CD4-positive, alpha-beta T cell treated with Interferon alpha-2 for 1 hour (primary cell): ENCODE measurements at places on chromosomes 1 and 21.
A peak's percentile ranks its signal among the peaks of the same experiment; 100 is the strongest.

GRCh38 chr1:24551960-24552571 lies 3.8 kb upstream of the NCMAP start:
- no peak for DNase-seq

- DNase-seq, result peak; percentile 20
Measured at GRCh38 chr1:145690587-145691558, 16.3 kb downstream of the PDZK1 start.

DNA sequence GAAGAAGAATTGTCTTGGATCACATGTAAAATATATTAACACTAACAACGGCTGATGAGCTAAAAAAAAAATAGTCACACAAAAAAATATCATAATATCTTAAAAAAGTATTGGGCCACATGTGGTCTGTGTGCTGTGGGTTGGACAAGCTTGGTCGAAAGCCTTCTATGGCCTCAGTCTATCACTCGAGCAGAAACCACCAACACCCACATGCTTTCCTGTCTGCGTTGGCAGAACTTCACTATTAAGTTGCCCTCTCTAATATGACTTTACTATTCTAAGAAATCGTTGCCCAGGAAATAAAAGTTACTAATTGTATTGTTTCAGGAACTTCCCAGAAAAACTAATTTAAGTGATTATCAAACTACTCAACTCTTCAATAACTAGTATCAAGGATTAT lies 28.2 kb upstream of the ETS2 start:
- no peak for DNase-seq

DNA sequence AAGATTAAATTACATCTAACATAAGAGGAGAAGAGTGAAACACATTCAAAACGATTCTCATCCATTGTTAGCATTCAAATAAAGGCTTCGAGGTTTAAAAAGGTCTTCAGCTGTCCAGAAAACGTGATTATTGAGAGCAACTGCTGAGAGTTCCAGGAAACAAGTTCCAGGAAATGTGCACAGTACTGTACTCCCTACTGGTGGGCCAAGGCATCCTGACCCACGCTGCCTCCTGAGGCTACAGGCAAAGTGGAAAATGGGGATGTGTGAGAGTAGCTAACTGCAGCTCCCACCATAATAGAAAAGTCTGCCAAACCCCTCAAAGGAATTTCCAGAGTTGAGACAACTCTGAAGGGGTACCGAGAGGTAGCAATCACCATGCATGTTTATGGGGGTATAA lies 2.0 kb downstream of the VAV3 start:
- DNase-seq, result no peak

DNA sequence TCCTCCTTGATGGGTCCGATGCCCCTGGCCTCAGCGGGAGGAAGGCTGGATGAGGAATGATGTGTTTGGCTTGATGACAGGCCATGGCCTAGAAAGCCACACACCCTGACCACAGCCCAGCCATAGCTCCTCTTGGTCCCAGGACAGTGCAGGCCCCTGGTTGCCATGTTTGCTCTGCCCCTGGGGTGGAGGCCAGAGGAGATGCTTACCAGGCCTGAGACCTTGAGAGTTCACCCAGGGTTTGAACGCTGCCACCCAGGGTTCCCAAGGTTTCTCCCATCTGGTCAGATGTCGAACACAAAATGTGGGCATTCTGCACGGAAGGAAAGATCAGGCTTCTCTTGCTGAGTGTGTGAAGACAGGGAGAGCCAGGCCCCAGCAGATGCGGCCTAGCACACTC lies 2.6 kb downstream of the C1orf226 start:
- no peak for DNase-seq

DNA sequence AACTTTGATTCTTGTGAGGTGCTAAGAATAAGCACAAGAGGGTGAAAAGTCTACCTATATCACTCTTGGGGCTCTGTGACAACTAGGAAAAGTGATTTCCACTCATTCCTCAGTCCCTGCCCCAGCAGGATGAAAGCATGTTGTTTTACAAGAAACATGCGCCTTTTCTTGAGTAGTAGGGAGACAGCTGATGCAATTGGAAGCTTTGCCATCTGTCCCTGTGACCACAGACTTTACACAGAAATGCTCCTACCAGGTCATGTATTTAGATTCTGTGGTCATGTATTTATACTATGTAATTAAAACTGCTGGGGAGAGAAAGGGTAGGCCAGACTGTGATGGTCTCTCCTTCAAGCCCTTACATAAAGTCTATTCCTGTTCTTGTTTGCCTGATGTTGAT lies 445.5 kb downstream of the PTPRC start:
- DNase-seq, result no peak
